HS-27A (cell line): ENCODE measurements at places on chromosomes 11 and 22.

GRCh38 chr11:62804310-62805075, 747 bp downstream of the NXF1 start:
- DNase-seq: no peak

- DNase-seq: no peak
These were observed 24.2 kb upstream of the OSBPL5 start for GRCh38 chr11:3189196-3189843.

GRCh38 chr22:24059793-24060192, 48.7 kb downstream of the CABIN1 start:
- DNase-seq: no peak

- no peak for DNase-seq
These were observed 5.4 kb downstream of the SCGB1C1 start for GRCh38 chr11:198236-198806.

GRCh38 chr22:42797011-42797410, 60.1 kb downstream of the ARFGAP3 start:
- no peak for DNase-seq

- no peak for DNase-seq
These were observed 88.1 kb downstream of the GALNT18 start for GRCh38 chr11:11533751-11534150.

DNA sequence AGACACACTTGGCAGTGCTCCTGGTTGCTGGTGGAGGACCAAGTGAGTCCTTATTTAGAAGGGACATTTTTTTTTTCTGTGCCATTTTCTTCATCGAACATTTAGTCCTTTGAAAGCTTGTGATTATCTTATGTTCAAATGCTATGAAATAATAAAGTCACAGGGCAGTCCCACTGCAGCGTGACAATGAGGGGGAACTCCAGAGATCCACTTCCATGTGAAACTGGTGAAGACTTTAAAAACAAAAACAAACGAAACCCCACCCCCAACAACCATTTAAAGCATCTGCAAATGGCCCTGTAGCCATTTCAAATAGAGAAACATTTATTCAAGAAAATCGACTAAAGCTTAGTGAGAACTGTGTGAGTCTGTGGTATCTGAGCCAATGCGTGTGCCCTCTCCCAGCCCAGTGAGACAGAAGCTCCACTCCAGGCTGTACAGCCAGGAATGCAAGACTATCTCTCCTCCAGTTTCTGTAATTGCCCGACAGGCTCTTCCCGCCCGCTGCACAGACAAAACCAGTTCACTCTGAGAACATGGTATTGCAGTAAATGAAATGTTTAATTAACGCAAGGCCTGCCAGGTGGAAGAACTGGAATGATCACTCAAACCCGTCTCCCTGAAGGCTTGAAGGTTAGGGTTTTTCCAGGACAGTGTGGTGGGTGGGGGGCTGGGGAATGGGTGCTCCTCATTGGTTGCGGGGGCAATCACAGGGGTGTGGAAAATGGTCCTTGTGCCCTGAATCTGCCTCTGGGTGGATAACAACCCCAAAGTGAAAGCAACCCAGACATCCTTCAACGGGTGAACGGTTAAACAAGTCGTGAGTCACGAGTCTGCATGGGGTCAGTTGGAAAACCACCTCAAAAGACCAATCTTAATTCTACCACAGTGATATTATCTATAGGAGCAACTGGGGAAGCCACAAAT, 8.4 kb downstream of the KRTAP5-6 start:
- DNase-seq: no peak

DNA sequence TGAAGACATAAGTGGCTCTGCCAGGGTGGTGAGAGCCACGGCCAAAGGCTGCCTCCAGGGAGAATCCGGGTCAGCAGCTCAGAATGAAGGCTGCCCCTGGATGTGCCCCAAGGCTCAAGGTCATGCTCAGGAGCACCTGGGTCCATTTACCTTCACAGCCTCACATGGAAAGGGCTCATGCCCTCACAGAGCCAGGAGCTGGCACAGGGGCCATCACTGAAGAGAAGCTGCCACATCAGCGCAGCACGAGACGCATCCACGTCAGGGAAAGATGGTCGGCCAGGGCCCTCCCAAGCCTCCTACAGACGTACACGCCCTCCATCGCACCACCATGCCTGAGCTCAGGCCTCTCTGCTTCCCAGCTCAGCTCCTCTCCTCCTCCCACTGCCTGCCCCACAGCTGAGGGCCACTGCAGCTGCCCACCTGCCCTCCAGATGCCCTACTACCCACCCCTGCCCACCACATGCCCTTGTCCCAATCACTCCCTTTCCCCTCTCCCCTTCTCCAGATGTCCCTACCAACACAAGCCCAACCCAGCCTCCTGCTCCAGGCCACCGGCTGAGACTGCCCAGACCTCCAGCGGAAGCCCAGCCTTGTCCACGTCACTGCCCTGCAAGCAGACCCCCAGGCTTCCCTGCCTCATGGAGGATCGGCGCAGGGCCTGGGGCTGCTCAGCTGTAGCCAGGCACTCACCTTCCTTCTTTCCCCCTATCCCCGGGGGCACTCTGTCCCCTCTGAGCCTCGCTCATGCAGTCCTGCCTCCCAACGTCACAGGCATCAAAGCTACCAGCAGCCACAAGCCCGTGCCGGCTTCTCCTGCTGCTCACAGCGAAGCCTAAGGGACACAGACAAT, 144.1 kb downstream of the SHANK2 start:
- DNase-seq: no peak

DNA sequence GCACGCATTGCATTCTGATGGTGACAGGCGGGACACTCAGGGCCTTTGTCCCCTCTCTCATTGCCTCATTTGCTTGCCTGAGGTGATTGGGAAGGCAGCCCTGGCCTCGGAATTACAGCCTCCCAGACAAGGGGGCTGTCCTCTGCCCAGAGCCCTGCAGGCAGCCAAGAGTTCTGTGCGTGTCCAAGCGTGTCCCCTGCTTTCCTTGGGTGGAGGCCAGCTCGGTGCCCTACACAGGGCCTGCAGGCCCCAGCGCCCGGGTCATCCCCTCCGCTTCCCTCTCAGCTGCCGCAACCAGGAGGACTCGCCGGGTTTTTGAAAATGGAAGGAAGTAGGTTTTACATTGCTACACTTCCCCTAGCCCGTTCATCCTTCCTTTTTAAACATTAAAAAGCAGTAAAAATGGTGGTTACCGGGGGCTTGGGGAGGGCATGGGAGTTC, 1.9 kb downstream of the GRAMD4 start:
- no peak for DNase-seq
